LHCN-M2 (cell line): ENCODE measurements at places on chromosomes 3 and 15.

GRCh38 chr15:93895976-93896770 lies 335.2 kb upstream of the MCTP2 start:
- DNase-seq, result no peak

DNA sequence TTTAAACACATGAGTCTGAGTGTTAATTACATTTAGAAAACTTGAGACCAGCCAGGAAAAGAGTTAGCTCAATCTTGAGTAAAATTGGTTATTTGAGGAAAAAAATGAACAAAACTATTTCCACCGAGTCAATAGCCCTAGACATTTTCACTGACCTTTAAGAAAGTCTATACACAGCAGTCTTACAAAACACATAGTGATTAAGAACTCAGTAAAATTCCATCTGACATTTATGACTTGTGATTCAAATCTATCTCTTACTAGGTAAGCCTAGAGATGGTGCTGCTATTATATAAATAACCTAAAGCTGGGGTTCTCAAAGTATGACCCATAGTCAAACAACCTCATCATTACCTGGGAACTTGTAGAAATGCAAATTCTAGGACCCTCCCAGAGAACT lies 109.1 kb upstream of the COL8A1 start:
- DNase-seq, result no peak

DNA sequence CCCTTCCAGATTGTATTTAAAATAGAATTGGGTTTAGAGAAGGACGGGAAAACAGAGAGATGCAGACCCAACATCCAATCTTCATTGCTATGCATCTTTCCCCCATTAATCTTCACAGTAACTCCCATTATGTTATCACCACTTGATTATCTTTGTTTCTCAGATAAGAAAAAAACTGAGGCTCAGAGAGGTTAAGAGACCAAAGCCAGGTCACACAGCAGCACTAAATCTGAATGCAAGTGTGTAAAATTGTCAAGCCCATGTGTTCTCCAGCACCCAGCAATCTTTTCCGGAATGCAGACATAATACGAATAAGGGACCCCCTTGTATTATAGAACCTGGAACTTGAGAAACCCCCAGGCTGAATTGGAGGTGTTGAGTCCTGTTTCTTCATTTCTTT lies 80.5 kb upstream of the TRIM42 start:
- no peak for DNase-seq

DNA sequence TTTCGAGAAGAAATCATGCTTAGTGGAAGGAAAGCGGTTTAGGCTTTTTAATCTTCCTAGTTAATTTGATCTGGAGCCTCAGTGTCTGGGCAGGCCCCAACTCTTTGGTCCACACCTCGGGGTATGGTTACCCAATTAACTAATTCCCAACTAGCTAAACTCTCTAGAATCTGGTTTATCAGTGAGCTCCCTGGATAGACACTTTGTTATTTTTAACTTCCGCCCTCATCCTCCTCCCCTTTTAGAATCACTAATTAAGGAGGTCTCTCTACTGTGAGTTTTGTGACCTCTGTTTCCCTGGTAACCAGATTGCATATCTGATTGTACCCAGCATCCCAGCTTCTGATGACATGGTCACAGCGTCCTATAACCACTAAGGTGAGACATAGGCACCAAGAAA lies 112.2 kb downstream of the RARB start:
- no peak for DNase-seq

GRCh38 chr15:74131628-74132413 lies 1.4 kb downstream of the ISLR2 start:
- no peak for DNase-seq

DNA sequence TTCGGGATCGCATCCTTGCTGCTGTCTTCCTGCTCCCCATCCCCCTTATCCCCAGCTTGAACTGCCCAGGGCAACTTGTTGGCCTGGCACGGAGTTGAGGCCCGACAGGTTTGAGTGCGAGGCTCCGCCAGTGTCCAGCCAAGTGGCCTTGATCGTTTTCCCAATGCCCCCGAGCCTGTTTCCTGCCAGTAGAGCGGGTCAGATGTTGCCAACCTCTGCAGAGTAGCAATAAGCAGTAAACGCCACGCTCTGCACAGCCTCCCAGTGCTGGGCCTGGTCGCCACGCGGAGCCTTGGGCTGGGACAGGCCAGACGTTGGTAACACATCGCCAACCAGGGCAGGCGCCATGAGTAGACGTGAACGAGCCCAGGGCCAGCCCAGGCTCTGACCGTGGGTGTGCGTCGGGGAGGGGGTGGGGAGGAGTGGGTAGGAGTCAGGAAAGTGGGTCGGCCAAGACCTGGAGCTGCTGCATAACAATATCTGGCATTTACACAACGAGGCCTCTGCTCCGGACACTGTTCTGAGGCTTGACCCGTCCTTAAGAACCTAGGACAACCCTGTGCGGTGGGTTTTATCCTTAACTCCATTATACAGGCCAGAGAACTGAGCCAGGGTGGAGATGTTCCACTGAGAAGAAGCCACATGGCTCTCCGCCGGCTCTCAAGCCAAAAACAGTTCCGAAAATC lies 444 bp upstream of the ABHD14A start:
- DNase-seq, result no peak

DNA sequence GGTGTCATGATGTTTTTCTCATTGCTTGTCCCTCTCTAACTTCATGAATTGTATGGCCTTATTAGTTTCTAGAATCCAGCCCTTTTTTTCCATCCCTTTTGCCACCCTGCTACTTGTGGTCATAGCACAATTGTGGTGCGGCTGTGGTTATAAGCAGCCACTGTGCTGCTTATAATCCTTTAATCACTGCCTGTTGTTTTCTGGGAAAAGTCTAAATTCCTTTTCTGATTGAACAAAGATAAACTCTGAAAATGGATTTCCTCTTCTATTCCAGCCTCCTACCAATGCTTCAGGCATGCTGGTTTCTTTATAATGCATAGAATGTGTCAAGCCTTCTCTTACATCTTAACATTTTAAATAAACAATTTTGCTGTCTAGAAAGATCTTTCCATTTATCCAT lies 319.5 kb downstream of the C3orf38 start:
- peak; percentile 5 for DNase-seq

- DNase-seq, result no peak
These were observed 16.7 kb upstream of the MYH15 start for GRCh38 chr3:108527109-108527508.

- peak; percentile 3 for DNase-seq
These were observed 238.8 kb downstream of the OPA1 start for GRCh38 chr3:193831495-193832455.

DNA sequence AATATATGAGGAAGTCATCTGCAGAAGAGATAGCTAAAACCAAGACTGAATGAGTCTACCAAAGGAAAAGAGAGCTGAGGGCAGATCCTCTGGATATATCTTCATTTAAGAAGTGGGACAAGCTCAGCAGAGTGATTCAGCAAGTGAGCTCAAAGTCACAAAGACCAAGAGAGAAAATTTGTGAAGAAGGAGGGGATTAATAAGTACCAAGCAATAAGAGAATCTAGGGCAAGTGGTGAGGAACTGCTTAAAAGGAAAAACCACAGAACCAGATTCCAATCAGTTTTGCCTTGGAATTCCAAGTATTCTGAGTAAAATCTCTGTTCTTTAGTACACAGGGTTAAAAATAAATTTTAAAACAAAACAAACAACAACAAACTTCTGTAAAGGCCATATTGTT lies 3.6 kb downstream of the EHHADH start:
- peak; percentile 40 for DNase-seq

GRCh38 chr3:187465503-187465902 lies 97.3 kb downstream of the RTP4 start:
- no peak for DNase-seq

- DNase-seq, result no peak
These were observed 55.9 kb upstream of the PIK3CB start for GRCh38 chr3:138890555-138891187.

GRCh38 chr3:60243456-60243855 lies 1007.8 kb downstream of the FHIT start:
- no peak for DNase-seq

GRCh38 chr15:47184908-47185801 lies 532.1 kb upstream of the SEMA6D start:
- no peak for DNase-seq

DNA sequence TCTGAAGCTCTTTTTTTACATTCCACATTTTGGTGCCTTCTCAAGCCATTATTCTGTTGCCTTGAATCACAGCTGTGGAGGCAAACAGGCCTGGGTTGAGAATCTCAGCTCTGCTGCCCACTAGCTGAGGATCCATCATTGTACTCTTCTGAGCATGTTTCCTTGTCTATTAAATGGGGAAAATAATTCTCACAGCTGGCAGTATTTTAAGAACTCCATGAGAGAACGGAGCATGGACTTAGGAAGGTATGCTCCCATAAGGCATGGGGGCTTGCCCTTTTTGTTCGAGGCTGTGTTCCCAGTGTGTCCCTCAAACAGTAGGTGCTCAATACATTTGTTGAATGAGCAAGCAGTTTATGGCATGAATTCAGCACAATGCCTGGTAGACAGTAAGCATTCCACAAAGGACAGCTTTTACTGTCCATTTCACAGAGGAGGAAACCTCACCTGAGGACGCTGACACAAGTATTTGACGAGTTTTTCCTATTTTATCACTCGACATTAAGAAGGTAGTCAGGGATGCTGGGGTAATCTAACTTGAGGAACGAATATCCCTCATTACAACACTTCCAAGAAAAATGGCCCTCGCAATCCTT lies 2.1 kb upstream of the PTPRG start:
- no peak for DNase-seq

- no peak for DNase-seq
These were observed 62.8 kb downstream of the CTDSPL start for GRCh38 chr3:37924453-37924852.

GRCh38 chr3:139533781-139534454 lies 5.6 kb downstream of the RBP1 start:
- DNase-seq, result no peak

DNA sequence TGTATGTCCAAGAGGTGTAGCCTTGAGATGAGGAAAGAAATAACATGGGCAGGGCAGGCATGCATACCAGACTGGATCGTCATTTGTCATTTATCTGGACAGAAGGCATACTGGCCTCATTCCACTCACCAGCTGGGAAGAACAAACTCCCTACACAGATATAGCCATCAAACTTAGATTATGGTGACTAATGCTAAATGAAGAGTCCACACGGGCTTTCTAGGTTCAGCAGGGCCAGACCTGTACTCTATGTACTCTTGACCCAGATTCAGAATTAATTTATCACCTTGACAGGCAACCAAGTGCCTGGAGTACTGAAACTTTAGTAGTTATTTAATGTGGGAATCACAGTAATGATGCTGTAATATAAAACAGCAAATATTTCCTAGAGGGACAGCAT lies 164.3 kb upstream of the IL12A start:
- peak; percentile 93 for DNase-seq

GRCh38 chr3:126883241-126883640 lies 99.7 kb upstream of the PLXNA1 start:
- DNase-seq, result no peak

GRCh38 chr3:154730186-154730585 lies 300.2 kb upstream of the GPR149 start:
- DNase-seq, result no peak

- DNase-seq, result no peak
These were observed 13.9 kb downstream of the MAPKAPK3 start for GRCh38 chr3:50630877-50631276.

GRCh38 chr15:39497016-39497758 lies 83.7 kb upstream of the THBS1 start:
- no peak for DNase-seq

- no peak for DNase-seq
These were observed 1233.4 kb downstream of the ROBO2 start for GRCh38 chr3:78273326-78273725.

GRCh38 chr3:131705558-131706051 lies 202.8 kb upstream of the MRPL3 start:
- DNase-seq, result no peak

GRCh38 chr3:190385731-190386688 lies 2.0 kb upstream of the CLDN16 start:
- DNase-seq, result peak; percentile 94

DNA sequence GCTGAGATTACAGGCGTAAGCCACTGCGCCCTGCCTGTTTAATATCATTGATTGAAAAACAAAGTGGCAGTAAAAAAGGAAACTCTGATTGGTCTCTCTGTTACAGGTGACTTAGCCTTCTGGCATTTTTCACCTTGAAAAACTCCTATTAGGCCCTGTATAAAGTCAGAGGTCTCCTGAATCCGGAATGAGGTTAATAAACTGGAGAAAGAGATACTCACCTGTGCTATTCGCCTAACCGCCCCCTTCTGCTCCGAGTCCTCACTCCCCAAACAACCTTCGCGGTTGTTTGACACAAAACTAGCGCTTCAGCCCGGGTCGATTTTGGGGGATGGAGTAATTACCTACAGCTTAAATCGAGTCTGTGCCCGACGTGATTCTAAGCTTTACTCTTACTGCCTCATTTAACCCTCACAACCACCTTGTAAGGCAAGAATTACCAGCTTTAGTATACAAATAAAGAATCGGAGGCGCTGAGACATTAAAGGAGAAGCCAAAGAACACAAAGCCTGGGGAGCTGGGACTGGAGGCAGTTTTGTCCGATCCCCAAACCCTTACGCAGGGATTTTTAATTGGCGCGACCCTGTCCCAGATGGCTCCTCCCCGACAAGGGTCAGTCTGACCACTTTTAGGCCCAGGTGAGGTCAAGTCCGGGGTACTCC lies 441 bp downstream of the CEP70 start:
- no peak for DNase-seq

DNA sequence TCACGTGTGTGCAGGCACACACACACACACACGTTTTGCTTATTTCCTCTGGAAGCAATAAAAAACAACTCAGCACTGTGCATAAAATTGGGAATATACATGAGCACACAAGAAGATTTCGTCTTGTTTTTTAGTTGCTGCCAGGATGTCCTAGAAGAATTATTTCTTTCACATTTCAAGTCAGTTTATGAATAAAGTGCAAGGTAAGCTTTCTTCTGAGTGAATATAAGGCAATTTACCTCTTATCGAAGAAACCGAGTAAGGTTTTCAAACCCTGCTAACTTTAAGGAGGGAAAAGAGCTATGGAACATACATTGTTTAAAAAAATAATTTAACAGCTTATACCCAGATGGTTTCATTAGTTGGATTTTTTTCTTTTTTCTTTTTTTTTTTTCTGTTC lies 855.4 kb upstream of the NR2F2 start:
- DNase-seq, result no peak

- no peak for DNase-seq
These were observed 69.6 kb downstream of the SENP2 start for GRCh38 chr3:185655426-185656320.
